Transverse colon (tissue), 4 donors: ENCODE measurements at places on chromosomes 12 and 14.

DNA sequence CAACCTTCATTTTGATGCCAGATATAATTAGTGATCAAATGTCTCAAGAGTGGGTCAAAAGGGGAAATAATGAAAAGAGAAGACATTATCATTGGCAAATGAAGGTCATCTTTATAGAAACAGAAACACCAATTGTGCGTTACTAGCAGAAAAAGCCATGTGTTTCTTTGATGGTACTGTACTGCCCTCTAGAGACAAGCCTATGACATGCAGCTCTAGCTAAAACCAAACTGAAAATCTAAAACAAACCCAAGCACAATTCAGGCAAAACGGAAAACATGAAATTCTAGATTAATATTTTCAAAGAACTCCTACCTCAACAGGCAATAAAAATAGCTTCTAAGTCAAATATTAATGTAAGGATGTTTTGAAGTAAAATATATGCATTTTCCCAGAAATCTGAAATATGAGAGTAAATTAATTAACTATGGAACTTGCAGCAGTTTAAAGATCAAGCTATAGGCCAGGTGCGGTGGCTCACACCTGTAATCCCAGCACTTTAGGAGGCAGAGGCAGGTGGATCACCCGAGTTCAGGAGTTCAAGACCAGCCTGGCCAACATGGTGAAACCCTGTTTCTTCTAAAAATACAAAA, 115.4 kb downstream of the KLHL28 start:
- no peak overlapping the region for H3K4me3 ChIP-seq
- DNase-seq, result no peak
- H3K4me1 ChIP-seq, result no peaks in the 10 kb centered on the region
- H3K27me3 ChIP-seq, result no peaks in the 10 kb centered on the region
- no peak overlapping the region for H3K27ac ChIP-seq

DNA sequence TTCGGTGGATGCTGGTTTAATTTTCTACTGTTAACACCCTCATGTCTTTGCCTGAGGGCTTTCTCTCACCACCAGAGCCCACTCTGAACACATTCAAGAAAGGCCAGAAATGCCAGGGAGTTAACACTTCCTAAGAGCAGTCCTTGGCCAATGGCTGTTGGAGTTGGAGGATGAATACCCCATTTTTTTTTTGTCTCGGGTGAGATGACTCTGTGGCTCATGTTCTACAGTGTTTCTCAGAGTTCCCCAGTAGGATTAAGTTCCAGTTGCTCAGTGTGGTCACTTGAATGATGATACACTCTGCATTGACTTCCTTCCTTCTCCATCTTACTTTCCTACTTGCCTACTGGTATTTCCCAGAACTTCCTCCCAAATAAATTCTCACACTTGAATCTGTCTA, 65.8 kb downstream of the FOS start:
- H3K4me3 ChIP-seq, result no peak overlapping the region
- peaks cover 3% of the 10 kb centered on the region for H3K4me1 ChIP-seq
- H3K27ac ChIP-seq, result no peak overlapping the region
- no peak for DNase-seq
- H3K27me3 ChIP-seq, result no peaks in the 10 kb centered on the region

GRCh38 chr12:108193917-108194316, 64.8 kb downstream of the WSCD2 start:
- H3K36me3 ChIP-seq, result no peaks in the 10 kb centered on the region
- DNase-seq, result no peak
- H3K4me3 ChIP-seq, result no peak overlapping the region

DNA sequence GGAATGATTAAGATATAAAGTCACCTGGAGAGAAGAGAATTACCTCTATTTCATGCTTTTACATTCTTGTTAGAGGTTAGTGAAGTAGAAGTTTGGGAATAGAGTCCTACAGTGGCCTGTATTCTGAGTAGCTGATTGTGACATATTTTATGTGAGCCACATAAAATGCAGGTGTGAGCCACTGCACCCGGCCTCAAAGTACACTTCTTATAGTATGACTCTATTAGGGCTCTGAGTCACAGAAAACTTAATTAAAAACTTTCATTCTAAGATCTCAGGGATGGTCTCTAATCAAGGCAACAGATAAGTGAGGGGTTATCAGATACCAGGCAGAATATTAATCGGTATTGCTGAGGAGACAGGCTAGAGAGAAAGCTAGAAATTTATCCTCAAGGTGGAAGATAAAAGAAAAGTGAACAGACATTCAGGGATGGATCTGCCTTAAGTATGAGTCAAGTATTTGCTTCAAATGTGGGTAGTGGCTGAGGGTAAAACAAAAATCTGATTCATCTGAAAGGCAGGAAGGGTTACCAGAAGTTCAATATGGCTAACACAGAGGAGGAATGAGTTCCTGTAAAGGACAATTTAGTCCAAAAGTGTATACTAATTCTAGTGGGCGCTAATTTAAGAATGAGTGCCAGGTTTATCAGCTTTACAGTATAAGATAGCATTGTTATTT, 5.5 kb upstream of the G2E3 start:
- no peak overlapping the region for H3K4me3 ChIP-seq
- no peak for DNase-seq
- H3K27ac ChIP-seq, result no peak overlapping the region
- H3K27me3 ChIP-seq, result no peaks in the 10 kb centered on the region

DNA sequence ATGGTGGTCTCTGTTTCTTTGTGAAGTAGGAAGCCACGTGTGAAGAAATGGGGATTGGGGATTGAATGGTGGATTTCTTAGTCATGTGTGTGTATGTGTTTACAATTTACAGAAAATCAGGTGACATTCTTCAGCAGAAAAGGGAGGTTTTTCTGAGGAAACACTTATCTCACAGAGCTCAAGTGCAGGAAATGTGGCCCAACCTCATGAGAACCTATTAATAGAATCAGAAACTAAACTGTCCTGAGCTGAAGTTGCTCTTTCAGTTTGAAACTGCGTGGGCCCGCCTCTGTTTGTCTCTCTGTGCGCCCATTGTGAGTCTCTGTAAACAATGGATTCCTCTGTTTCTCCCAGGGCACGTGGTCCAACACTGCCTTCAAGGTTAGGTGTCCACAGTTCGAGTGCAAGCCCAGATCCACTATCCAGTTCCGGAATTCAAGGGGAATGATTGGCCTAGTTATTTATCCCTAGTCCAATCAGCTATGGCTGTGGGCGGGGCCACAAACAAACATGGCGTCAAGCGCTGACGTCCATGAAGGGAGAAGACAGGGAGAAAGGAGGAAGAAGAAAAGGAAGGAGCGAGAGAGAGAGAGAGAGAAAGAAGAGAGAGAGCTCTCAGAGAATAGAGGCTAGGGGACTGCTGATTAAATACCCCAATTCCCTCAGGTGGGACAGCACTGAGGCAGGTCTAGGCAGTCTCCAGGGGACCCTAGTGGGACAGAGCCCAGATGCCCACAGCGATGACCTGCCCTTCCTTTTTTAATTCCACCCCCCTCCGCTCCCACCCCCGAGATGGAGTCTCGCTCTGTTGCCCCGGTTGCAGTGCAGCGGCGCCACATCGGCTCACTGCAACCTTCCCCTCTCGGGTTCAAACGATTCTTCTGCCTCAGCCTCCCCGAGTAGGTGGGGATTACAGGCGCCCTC, 31.4 kb upstream of the C12orf76 start:
- H3K36me3 ChIP-seq, result no peaks in the 10 kb centered on the region
- H3K4me1 ChIP-seq, result no peaks in the 10 kb centered on the region
- peak; percentile 63 for DNase-seq
- H3K4me3 ChIP-seq, result no peak overlapping the region
- H3K27me3 ChIP-seq, result no peaks in the 10 kb centered on the region

DNA sequence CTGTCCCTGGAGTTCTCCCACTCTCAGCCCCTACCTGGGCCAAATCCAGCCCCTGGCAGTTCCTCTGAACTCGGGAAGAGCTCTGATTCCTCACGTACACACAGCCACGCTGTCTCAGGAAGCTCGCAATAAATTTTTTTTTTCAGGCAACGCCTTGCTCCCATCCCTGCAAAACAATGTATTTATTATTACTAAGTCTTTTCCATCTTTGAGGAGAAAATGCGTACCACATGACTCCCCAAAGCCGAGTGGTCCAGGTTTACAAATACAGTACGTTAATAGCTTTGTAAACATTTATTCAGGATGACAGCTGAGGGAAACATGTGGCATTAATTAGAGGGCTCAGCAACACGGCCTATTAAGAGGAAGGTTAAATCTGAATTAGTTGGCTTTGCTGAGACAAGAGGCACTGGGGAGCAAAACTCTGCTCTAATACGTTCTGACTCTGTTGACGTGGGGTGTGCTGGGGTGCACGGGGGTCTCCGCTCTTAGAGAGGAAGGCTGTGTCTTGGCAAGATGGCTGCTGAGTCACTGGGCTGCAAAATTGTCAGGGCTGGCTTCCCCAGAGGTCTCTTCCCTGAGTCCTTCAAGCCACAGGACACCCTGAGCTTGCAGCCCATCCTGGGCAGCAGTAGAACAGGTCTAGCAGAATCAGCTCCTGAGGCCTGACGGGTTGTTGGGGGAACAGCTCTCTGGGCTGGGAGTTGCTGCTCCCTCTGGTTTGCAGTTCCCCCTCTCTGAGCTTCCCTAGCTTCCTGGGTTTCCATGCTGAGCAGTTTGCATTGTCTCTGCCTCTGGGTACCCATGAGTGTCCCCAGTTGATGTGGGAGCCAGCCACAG, 185.2 kb upstream of the TBX3 start:
- no peaks in the 10 kb centered on the region for H3K36me3 ChIP-seq
- no peak overlapping the region for H3K27ac ChIP-seq

DNA sequence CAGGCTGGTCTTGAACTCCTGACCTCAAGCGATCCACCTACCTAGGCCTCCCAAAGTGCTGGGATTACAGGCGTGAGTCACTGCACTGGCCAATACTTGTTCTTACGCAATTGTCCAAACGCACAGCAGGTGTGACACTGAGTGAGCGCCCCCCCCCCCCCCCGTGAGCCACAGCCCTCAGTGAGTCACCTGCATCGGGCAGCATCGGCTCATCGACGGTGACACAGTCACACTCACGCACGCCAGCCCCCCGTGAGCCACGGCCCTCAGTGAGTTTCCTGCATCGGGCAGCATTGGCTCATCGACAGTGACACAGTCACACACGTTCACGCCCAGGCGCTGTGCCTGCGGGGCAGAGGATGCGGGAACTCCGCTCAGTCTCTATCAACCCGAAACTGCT, 42.5 kb downstream of the GALNT9 start:
- H3K36me3 ChIP-seq, result no peaks in the 10 kb centered on the region
- no peaks in the 10 kb centered on the region for H3K4me1 ChIP-seq
- no peak overlapping the region for H3K27ac ChIP-seq
- DNase-seq, result no peak

- no peaks in the 10 kb centered on the region for H3K4me1 ChIP-seq
- DNase-seq, result no peak
- H3K4me3 ChIP-seq, result no peak overlapping the region
- no peaks in the 10 kb centered on the region for H3K27me3 ChIP-seq
Observed at GRCh38 chr14:30943694-30944093, 69.3 kb downstream of the COCH start.

DNA sequence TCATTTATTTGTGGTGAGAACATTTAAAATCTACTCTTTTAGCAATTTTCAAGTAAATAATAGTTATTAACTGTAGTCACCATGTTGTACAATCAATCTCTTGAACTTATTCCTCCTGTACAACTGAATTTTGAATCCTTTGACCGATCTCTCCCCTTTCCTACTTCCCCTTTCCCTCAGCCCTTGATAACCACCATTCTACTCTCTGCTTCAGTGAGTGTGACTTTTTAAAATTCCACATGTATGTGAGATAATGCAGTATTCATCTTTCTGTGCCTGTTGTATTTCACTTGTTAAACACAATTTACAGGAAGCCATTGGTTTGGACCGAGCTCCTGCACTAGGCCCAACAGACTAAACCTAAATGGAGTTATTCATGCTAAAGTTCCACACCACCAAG, 458.9 kb upstream of the PDE3A start:
- H3K36me3 ChIP-seq, result no peaks in the 10 kb centered on the region
- H3K27me3 ChIP-seq, result no peaks in the 10 kb centered on the region
- no peak overlapping the region for H3K4me3 ChIP-seq
- H3K27ac ChIP-seq, result no peak overlapping the region

GRCh38 chr14:36506732-36507614, 13.1 kb downstream of the NKX2-1 start:
- no peak for DNase-seq
- H3K27ac ChIP-seq, result no peak overlapping the region
- H3K27me3 ChIP-seq, result peaks cover 98% of the 10 kb centered on the region
- H3K4me3 ChIP-seq, result no peak overlapping the region
- no peaks in the 10 kb centered on the region for H3K36me3 ChIP-seq

DNA sequence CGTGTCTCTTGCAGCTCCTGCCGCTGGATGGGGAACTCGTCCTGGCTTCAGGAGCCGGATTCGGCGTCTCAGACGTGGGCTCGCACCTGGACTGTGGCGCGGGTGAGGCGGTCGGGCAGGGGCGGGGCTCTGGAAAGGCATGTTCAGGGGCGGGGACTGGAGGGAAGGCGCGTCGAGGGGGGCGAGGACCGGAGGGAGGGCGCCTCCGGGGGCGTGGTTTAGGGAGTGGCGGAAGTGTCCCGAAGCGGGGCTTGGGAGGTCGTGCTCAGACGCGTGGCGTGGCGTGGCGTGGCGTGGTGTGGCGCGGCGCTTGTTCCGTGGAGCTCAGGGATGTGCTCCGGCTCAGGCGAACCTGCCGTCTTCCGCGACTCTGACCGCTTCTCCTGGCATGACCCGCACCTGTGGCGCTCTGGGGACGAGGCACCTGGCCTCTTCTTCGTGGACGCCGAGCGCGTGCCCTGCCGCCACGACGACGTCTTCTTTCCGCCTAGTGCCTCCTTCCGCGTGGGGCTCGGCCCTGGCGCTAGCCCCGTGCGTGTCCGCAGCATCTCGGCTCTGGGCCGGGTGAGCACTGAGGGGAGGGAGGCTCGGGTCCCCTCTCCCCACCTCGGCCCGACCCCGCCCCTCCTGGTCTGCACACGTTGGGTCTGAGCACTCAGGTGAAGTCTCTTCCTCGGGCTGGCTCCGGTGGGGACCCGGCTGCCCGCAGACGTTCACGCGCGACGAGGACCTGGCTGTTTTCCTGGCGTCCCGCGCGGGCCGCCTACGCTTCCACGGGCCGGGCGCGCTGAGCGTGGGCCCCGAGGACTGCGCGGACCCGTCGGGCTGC, 6.2 kb downstream of the AMN start:
- peak overlapping the region; percentile 54 for H3K4me3 ChIP-seq
- H3K36me3 ChIP-seq, result no peaks in the 10 kb centered on the region
- peaks cover 35% of the 10 kb centered on the region for H3K4me1 ChIP-seq
- peaks cover 51% of the 10 kb centered on the region for H3K27me3 ChIP-seq
- peak overlapping the region; percentile 90 for H3K27ac ChIP-seq

DNA sequence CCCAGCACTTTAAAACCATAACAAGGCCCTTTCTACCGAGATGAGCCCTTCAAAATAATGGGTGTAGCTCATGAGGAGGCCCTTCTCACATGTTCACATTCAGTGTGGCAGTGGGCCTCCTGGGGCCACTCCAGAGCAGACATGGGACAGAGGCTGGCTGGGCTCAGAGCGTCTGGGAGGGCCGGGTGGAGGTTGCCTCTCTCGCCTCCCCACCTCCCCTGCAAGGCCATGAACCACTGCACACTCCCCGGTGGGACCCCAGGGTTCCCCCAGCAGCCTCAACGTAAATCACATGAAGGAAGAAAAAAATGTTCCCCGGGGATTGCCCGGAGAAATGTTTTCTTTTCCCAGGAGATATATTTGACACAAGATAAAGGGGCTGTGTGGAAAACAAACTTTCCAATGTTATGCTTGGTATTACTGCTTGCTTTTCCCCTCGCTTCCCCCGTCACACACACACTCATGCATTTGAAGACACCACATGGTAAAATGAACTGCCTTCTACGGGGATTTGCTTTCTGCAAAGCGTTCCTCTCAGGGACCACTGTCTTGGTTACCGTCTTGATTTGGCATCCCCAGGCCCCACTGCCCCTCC, 190.7 kb upstream of the CCND2 start:
- no peaks in the 10 kb centered on the region for H3K36me3 ChIP-seq
- no peaks in the 10 kb centered on the region for H3K4me1 ChIP-seq
- DNase-seq, result no peak
- H3K4me3 ChIP-seq, result no peak overlapping the region
- H3K27me3 ChIP-seq, result no peaks in the 10 kb centered on the region

GRCh38 chr12:123389560-123390351, 5.8 kb downstream of the KMT5A start:
- H3K27ac ChIP-seq, result peak overlapping the region; percentile 89
- H3K27me3 ChIP-seq, result no peaks in the 10 kb centered on the region
